Activated CD4-positive, alpha-beta memory T cell treated with anti-CD3 and anti-CD28 coated beads for 36 hours (primary cell): ENCODE measurements at places on chromosomes 1 and 21.

GRCh38 chr1:184214128-184214527 lies 162.6 kb downstream of the TSEN15 start:
- no peak overlapping the region for H3K4me3 ChIP-seq
- no peak for DNase-seq
- no peak overlapping the region for H3K27ac ChIP-seq
- no peaks in the 10 kb centered on the region for H3K4me1 ChIP-seq

GRCh38 chr21:36149788-36150711 lies 6.6 kb upstream of the DOP1B start:
- H3K4me3 ChIP-seq = no peak overlapping the region
- H3K4me1 ChIP-seq = peaks cover 31% of the 10 kb centered on the region

GRCh38 chr1:237877631-237878030 lies 13.1 kb downstream of the ZP4 start:
- H3K4me3 ChIP-seq = no peak overlapping the region
- no peaks in the 10 kb centered on the region for H3K4me1 ChIP-seq
- H3K36me3 ChIP-seq = no peaks in the 10 kb centered on the region
- no peak for DNase-seq

GRCh38 chr1:93137604-93138292 lies 42.5 kb downstream of the TMED5 start:
- H3K27ac ChIP-seq = no peak overlapping the region
- no peak for DNase-seq
- H3K4me1 ChIP-seq = no peaks in the 10 kb centered on the region
- no peak overlapping the region for H3K4me3 ChIP-seq
- no peaks in the 10 kb centered on the region for H3K27me3 ChIP-seq

GRCh38 chr1:91603409-91603808 lies 102.8 kb downstream of the CDC7 start:
- peaks cover 7% of the 10 kb centered on the region for H3K4me1 ChIP-seq
- no peak overlapping the region for H3K27ac ChIP-seq
- no peak overlapping the region for H3K4me3 ChIP-seq

GRCh38 chr1:2540816-2541492 lies 10.9 kb upstream of the HES5 start:
- H3K4me1 ChIP-seq = peaks cover 2% of the 10 kb centered on the region
- H3K4me3 ChIP-seq = no peak overlapping the region

GRCh38 chr1:151612501-151613281 lies 841 bp downstream of the SNX27 start:
- peaks cover 51% of the 10 kb centered on the region for H3K4me1 ChIP-seq
- H3K36me3 ChIP-seq = peaks cover 2% of the 10 kb centered on the region
- H3K4me3 ChIP-seq = peak overlapping the region; percentile 94
- H3K27me3 ChIP-seq = no peaks in the 10 kb centered on the region
- peak; percentile 50 for DNase-seq

GRCh38 chr1:92995441-92996430 lies 34.5 kb upstream of the DIPK1A start:
- H3K4me3 ChIP-seq = no peak overlapping the region
- H3K36me3 ChIP-seq = peaks cover 2% of the 10 kb centered on the region

DNA sequence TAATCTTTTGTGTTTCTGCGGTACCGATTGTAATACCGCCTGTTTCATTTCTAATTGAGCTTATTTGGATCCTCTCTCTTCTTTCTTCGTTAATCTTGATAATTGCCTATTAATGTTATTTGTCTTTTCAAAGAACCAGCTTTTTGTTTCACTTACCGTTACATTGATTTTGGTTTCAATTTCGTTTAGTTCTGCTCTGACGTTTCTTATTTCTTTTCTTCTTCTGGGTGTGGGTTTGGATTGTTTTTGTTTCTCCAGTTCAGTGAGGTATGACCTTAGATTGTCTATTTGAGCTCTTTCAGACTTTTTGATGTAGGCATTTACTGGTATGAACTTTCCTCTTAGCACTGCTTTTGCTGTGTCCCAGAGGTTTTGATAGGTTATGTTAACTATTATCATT lies 9.4 kb downstream of the OR2M2 start:
- H3K4me1 ChIP-seq = no peaks in the 10 kb centered on the region
- peaks cover 6% of the 10 kb centered on the region for H3K27me3 ChIP-seq
- no peak for DNase-seq
- no peak overlapping the region for H3K4me3 ChIP-seq

GRCh38 chr1:46110521-46110920 lies 21.9 kb downstream of the PIK3R3 start:
- no peak overlapping the region for H3K4me3 ChIP-seq
- H3K36me3 ChIP-seq = no peaks in the 10 kb centered on the region
- H3K27ac ChIP-seq = no peak overlapping the region
- H3K27me3 ChIP-seq = peaks cover 3% of the 10 kb centered on the region
- DNase-seq = no peak
- H3K4me1 ChIP-seq = no peaks in the 10 kb centered on the region

GRCh38 chr1:82486468-82486867 lies 685.7 kb downstream of the ADGRL2 start:
- H3K27ac ChIP-seq = no peak overlapping the region
- no peak overlapping the region for H3K4me3 ChIP-seq
- no peaks in the 10 kb centered on the region for H3K4me1 ChIP-seq
- H3K27me3 ChIP-seq = no peaks in the 10 kb centered on the region
- H3K36me3 ChIP-seq = no peaks in the 10 kb centered on the region

DNA sequence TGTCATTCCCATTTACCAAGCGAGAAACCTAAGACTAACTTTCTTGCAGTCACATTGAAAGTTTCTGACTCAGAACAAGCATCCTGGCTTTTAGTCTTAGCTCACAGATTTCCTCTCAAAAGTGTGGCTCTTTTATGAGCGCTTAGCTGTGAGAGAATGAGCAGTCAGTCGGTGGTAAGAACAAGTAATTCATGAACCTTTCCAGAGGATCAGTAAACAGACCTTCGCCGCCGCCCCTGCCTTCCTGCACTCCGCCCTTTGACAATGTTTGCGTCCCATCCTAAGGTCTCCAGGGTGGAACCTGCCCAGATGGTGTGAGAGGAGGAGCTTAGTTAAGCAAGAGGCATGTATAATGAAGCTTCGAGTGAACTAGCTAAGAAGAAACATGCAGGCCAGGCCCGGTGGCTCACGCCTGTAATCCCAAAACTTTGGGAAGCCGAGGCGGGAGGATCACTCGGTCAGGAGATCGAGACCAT lies 142.4 kb downstream of the GLUL start:
- peak overlapping the region; percentile 80 for H3K27ac ChIP-seq
- H3K4me3 ChIP-seq = no peak overlapping the region
- DNase-seq = peak; percentile 84
- H3K36me3 ChIP-seq = no peaks in the 10 kb centered on the region
- peaks cover 3% of the 10 kb centered on the region for H3K27me3 ChIP-seq

DNA sequence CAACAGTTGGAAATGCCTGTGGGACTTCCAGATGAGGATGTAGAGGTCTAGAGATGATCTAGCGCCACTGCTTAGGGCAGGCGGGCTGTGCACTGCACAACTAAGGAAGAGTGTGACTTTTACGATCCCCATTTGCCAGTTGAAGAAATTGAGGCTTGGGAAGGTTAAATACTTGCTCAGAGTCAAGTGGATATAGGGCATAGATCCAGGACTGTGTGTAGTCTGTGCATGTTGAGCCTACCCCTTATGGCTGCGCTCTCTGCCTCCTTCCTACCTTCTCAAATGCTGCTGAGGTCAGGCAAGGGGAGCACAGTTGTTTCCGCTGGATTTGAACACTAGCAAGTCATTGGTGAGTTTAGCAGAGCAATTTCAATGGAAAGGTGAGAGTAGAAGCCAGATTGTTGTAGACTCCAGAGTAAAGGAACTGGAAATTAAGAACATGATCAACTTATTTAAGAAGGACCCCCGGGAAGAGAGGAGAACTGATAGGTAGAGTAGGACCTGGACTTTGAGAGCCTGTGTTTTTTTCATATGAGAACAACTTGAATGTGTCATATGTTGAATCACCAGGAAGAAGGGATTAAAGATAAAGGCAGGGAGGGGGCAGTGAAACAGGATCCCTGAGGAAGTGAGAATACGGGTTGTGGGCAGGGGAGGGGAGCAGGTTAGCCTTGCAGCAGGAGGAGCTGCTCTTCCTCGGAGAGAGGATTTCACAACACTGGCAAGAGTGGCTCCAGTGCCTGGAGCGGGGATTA lies 2.7 kb downstream of the CAPN2 start:
- peak overlapping the region; percentile 61 for H3K27ac ChIP-seq
- no peak for DNase-seq
- H3K4me1 ChIP-seq = peaks cover 70% of the 10 kb centered on the region
- peaks cover 14% of the 10 kb centered on the region for H3K36me3 ChIP-seq

- peaks cover 27% of the 10 kb centered on the region for H3K27me3 ChIP-seq
- no peaks in the 10 kb centered on the region for H3K4me1 ChIP-seq
- peak; percentile 25 for DNase-seq
- H3K4me3 ChIP-seq = peak within 1 kb of the TSS; percentile 43
These were observed at the start of gene DNAH14 for GRCh38 chr1:224929335-224930237. TSS of gene DNAH14 (plus strand) at chr1:224929675. CDS start at chr1:224952703, 23,028 bp downstream.

DNA sequence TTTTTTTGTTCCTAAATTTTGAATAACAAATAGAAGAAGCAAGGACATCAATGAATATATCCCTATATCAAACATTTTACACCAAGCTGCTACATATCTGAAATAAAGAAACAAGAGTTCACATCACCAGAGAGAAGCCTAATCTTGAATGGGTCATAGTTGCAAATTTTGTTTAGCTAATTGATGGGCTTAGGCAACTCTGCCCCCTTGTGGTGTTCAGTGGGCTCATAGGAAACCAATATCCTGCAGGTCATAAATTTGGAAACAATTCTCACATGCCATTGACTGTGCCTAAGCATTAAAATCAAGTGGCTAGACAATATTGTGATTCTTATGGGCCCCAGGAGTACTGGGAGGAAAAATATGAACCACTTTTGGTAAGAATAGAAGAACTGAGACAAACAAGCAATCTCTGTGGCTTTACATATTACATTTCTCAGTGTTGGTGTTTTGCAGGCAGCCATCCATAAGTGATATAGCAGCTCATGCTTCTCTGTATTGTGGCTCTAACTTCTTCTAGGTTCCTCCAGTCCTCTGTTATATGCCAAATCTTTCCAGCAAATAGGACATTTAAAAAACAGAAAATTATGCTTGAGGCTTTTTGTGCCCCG lies 1262.8 kb upstream of the PRMT6 start:
- DNase-seq = peak; percentile 19
- no peak overlapping the region for H3K4me3 ChIP-seq
- H3K27ac ChIP-seq = no peak overlapping the region
- no peaks in the 10 kb centered on the region for H3K27me3 ChIP-seq
- no peaks in the 10 kb centered on the region for H3K36me3 ChIP-seq

DNA sequence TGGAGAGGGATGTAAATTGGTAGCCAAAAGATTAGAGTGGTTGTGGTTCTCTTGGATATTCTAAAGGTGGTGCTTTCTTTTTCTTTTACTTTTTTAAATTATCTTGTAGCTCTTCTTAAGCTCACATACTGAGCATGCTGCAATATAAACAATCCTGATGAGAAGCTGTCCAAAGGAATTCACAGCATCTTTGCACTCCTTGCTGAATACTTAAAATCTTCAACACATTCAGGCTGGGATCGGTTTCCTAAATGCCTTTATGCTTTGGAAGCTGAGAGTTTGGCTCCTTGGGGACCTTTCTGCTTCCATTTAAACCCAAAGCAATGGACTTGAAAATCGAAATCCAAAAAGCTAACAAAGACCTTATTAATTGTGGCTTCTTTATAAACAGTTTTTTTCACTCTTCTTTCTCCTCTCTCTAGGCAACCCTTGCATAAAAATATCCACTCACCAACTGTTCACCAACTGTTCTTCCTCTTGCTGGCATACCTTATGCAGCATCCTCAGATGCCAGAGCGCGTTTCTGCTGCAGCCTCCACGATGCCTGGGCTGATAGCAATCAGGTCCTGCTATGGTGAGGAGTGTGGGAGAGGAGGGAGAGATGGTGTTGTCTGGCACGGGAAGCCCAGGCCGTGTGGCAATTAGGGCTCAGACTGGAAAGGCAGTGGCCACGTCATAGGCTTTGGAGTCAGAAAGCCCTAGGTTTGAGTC lies 535.8 kb upstream of the DAB1 start:
- H3K4me1 ChIP-seq = no peaks in the 10 kb centered on the region
- no peaks in the 10 kb centered on the region for H3K27me3 ChIP-seq
- DNase-seq = no peak
- H3K4me3 ChIP-seq = no peak overlapping the region
- H3K36me3 ChIP-seq = no peaks in the 10 kb centered on the region
- no peak overlapping the region for H3K27ac ChIP-seq

- H3K27ac ChIP-seq = no peak overlapping the region
- no peak for DNase-seq
- H3K36me3 ChIP-seq = peaks cover 13% of the 10 kb centered on the region
- peak overlapping the region; percentile 28 for H3K4me3 ChIP-seq
These were observed 491 bp downstream of the PER3 start for GRCh38 chr1:7784492-7785071.
